ENCODE measurements at places on chromosomes 11 and 22.

DNA sequence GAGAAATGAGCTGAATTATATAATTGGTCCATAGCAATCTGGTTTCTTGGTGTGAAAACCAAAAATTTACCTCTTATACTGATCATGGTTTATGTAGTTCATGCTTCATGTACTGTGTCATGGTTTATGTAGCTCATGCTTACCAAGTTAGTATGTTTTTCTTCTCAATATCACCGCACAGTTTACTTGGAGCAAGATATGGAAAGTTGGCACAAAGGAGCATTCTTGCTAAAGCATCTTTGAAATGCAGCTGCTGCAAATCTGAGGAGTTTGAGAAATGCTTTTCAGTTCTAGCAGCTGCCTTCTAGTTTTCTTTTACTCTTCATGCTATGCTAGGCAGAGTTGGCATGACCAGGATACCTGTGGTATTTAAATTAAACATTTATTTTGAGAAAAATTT lies 4.5 kb downstream of the OR10G7 start:
- DNase-seq: no peak

GRCh38 chr11:65440831-65441499 lies 18.4 kb downstream of the NEAT1 start:
- no peak for DNase-seq

GRCh38 chr11:79151396-79151795 lies 289.4 kb downstream of the TENM4 start:
- no peak for DNase-seq

DNA sequence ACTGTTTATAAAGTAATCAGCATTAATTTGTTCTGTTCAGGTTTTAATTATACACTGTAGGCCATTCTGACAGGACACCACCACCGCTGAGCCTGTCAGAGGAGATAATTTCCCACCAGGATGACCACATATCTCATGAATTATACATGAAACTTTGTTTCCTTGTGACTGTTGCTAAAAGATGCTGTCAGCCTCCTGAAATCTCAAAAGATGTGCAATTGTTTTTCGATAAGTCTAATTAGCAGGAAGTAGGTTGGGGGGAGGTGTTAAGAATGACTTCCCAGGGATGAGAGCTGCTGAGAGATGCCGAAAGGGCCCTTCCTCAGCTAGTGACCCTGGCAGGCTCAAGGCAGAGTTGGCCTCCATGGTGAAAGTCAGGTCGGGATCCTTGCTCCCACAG lies 485.4 kb downstream of the SOX6 start:
- DNase-seq: no peak

- peak; percentile 69 for DNase-seq
These were observed 30.0 kb downstream of the MAPK1 start for GRCh38 chr22:21837248-21837979.

- no peak for DNase-seq
These were observed 20.6 kb downstream of the TSPAN18 start for GRCh38 chr11:44747316-44747715.

- DNase-seq: no peak
These were observed at the start of gene SLC15A3 for GRCh38 chr11:60951904-60952741. TSS of gene SLC15A3 (minus strand) at chr11:60952176. CDS start at chr11:60951551, 625 bp downstream.

- DNase-seq: no peak
These were observed 62.5 kb upstream of the SUSD2 start for GRCh38 chr22:24118689-24119384.

DNA sequence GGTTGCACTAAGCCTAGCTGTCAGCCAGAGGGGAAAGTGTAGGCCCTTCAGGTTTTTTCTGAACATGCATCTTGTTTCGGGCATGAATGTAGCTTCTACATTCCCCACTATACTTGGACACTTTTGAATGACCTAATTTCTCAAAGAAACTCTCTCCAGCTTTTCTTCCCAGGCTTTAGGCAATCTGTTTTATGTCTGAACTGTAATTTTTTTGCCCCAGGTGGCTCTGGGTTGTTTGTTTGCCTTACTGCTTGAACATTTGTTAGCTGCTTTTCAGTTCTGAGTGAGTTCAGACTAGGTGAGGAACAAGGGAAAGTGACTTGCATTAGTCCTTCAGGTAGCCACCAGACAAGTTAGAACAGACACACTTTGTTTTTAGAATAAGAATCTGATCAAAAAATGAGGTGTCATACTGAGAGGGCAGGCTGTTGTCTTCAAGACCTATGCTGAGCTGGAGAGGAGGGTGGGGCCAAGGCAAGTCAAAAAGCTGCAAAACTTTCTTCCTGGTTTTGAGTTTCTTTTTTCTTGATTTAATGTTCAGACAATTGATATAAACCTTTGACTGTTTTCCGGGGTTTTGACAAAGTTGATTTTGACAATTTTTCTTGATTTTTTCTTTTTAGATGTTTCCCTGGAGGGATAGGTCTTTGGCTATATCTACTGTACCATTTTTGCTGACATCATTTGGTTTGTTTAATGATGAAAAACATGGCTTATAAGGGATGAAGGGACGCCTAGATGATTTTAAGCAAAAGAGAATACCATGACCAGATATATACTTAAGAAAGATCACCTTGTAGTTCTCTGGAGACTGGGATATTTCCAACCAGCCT lies 182.8 kb downstream of the WNT11 start:
- no peak for DNase-seq

GRCh38 chr11:108703916-108704315 lies 39.0 kb downstream of the DDX10 start:
- no peak for DNase-seq

DNA sequence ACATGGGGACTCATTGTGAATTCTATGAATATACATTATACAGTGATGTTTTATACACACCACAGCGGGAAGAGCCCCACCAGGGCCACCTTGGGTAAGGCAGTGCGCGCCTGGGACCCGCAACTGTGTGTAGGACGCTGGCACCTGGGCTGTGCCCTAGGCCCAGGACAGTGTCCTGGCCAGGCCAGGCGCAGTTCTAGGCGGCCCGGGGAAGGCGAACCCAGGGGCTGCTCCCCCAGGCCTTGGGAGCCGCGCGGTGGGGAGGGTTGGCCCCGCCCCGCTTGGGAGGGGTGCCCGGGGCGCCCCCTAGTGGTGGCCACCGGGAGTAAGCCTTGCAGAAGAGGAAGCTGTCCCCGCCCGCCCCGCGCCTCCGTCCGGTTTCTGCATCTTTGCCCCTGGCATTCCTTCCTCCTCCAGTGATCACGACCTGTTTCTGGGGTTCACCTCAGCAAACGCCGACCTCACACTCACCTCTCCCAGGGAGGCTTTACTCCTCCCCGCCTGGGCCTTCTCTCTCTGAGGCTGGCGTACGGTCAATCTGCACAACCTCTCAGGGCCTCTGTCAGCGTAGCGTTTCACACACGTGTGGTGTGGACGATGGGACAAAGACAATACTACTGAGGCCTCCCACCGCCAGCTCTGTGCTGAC lies 9.5 kb upstream of the EHD1 start:
- no peak for DNase-seq

DNA sequence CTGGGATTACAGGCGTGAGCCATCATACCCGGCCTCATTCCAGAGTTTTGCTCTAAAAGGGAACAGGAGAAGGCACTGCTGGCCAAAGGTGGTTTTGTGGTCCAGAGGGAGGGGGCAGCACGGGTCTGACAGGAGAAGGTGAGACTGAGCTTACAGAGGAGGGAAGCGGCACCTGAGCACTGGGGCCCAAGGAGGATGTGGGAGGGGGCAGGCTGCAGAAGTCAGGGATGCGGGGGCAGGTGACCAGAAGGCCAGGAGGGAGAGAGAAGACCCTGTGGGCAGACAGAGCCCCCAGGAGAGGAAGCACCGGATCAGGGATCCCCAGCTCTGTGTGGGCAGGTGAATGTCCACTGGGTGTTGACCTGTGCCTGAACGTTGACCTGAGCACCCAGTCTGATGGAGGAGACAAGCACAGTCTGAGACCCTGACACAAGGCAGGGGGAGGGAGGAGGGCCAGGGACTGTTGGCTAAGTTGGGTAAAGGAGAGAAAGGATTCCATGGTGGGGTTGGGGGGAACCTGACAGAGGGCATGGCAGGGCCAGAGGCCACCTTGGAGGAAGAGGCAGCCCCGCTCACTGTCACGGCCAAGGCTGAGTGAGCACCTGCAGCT lies 12.0 kb upstream of the PRR5 start:
- DNase-seq: no peak

- DNase-seq: no peak
These were observed 457.7 kb downstream of the BRD1 start for GRCh38 chr22:49369726-49370626.

DNA sequence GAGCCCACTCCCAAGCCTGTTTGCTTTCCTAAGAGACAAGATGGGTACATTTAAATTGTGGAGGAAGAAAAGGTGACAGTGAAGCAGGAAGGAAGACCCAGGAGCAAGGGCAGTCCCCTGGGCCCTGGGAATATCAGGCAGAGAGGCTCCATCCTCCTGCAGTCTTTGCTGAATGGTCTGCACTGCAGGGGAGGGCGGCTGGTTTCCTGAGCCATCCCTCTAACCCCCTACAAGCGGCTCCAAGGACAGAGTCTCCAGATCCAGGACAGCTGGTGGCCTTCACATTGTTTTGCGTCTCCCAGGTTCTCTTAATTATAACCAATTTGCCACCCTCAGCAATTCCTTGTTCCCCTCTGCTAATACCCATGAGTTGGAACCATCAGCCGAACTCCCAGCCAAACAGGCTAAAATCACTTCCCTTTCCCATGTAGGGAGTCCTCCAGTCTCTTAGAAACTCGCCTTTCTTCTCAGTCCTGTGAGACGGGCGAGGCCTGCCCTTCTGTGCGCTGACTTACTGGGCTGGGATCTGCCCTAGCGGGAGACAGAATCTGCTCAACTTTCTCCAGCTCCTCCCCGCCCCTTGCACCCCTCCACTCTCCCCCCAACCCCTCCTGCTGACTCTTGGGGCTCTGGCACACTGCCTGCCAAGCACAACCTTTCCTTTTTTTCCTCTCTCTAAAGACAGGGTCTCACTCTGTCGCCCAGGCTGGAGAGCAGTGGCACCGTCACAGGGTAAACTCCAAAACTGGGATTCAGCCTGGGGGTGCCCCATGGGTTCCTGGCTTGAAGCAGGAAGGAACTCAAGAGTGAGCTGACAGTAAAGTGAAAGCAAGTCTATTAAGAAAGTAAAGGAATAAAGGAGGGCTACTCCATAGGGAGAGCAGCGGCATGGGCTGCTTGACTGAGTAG lies 53.4 kb upstream of the EMID1 start:
- DNase-seq: no peak

DNA sequence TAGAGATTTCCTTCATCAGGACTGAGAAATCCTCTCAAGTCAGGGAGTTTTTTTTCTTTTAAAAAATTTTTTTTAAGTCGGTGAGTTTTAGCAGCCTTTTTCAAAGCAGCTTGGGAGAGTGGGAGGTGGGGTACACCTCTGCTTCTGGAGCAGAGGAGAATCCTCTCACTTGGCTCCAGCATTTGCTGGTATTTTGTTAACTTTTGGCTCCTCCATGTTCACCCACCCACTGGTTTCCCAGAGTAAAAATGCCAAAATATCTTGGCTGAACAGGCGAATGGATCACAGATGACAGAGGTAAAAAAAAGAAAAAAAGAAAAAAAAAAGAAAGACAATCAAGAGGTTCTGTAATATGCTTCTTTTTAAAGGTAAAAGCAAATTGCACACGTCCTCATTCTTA lies 68.0 kb downstream of the GAB2 start:
- no peak for DNase-seq

DNA sequence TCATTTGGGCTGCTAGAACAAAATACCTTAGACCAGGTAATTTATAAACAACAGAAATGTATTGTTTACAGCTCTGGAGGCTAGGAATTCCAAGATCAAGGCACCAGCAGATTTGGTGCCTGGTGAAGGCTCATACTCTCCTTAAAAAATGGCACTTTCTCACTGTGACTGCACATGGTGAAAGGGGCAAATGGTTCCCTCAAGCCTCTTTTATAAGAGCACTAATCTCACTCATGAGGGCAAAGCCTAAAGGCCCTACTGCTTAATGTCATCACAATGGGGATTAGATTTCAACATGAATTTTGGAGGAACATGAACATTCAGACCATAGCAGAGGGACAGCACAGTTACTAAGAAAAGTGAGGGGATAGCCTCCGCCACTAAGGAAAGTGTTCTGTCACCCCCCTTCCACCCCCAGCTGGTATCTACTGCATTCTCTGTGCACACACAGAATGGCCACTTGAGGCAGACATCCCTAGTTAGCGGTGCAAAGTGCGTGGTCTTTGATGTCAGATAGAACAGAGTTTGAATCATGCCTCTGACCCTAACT lies 47.2 kb upstream of the CEP295 start:
- DNase-seq: no peak

DNA sequence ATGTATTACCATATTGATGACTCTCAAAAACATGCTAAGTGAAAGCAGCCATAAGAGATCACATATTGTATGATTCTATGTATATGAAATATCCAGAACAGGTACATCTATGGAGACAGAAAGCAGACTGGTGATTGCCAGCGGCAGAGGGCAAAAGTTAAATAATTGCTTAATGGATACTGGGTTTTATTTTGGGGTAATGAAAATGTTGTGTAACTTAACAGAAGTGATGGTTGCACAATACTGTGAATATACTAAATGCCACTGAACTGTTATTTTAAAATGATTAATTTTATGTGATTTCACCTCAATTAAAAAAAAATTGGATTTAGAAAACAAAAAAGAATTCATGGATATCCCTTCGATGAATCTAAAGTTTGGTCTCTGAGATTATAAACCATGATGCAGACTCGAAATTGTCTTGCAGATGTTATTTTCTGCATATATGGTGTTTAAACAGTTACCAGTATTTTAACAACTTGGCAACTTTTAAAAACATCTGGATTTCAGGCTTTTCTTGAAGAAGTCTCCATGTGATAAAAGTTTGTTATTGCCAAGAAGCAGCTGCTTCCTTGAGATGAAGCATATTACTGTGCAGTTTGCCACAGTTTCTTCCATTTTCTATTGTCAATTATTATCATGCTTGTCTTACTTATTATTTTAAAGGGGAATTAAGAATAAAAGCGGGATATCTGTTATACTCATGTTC lies 38.1 kb downstream of the LARGE2 start:
- no peak for DNase-seq

GRCh38 chr11:60841797-60842667 lies at the start of gene CCDC86:
TSS of gene CCDC86 (plus strand) at chr11:60842113. CDS start at chr11:60842125, 12 bp downstream.
- peak; percentile 87 for DNase-seq

DNA sequence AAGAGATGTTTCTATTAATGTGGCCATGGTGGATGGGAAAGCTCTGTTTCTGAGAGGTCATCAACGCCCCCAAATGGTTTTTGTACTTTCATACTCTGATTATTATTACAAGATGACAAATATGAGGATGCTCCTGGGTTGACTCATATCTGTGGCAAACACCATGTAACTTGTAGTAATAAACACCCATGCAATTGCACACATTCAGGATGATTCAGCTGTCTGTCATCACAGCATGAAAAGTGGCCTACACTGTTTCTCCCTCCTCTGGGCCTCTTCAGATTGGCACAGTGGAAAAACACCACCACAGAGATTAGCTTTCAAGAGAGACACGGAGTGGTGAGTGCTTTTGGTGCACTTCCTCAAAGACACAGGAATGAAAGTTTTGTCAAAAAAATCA lies 85.4 kb downstream of the MTNR1B start:
- peak; percentile 79 for DNase-seq

DNA sequence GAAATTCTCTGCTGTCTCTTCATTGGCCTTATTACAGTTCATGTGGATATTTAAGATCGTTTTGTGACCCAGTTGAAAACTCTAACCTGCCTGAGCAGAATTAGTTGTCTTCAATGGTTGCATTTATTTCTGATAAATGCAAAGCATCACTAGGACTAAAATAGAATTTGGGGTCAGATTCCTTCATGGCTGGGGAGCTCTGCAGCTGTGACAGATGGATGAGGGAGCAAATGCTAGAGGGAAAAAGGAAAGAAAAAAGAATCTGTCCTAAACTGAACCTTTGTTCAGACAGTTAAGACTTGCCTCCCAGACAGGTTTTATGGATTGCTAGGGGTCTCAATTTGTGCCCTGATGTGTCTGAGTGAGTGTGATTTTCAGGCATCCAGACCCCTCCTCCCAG lies 113.0 kb downstream of the SYT9 start:
- no peak for DNase-seq
